Substantia nigra (tissue), 51 donors: ENCODE measurements at places on chromosomes 6 and 20.

DNA sequence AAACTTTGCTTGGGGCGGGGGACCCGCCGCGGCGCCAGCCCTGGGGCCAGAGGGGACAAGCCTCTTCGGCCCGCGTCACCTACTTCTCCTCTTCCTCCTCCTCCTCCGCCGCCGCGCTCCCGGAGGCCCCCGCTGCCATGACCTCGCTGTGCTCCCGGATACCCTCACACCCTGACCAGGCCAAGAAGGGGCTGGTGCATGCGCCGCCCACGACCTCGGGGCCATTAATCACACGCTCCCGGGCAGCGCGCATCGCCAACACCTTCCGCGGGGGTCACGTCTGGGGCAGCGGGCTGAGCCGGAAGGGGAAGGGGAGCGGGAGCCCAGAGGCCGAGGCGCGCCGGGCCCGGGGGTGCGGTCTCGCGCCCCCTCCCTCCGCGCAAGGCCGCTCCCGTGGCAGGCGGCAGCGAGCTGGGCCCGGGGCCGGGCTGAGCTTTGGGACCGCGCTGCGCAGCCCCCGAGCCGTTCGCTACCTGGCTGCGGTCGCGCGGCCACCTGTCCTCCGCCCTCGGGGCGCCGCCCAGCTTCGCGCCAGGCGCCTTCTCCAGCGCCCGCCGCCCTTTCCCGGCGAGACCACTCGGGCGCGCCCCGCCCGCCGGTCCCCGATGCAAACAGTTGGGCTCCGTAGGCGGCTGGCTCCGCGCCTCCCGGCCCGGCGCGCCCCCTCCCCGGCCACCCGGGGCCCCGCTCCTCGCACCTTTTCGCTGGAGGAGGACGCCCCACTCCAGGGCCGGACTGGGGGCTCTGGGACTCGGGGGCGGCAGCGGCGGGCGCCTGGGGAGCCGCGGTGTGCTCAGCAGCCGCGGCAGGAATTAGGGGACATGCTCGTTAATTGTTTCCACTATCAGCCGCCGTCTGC, 575 bp upstream of the CNR1 start:
- DNase-seq: no peak

GRCh38 chr6:33419580-33420490, at the start of gene SYNGAP1:
TSS of gene SYNGAP1 (plus strand) at chr6:33420065. CDS start at chr6:33420265, 200 bp downstream.
- no peak for DNase-seq

DNA sequence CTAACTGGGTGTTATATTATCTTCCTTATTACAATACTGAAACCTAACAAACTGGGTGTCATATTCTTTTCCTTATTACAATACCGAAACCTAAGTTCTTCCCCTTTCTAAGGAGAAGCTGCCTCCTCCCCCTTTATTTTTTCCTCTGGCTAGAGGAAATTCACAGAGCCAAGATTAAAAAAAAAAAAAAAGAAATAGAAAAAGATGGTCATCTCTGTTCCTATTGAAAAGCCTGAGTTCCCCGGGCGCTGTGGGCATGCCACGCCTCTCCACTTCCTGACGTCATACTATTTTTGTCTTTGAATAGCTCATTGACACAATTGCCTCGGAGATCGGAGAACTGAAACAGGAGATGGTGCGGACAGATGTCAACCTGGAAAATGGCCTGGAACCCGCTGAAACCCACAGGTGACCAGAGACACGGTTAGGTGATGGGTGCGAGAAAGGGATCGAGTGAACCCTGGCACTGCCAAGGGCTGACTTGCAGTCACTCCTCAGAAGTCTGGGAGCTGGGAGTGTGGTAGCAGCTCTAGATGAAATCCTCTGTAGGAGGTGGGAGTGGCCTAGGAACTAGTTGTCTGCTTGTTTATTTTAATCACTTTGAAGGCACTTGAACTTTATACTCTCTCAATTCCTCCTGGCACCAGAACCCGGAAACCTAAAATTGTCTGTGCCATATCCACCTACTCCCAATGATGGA, 82.2 kb upstream of the NAA20 start:
- DNase-seq: peak; percentile 47

DNA sequence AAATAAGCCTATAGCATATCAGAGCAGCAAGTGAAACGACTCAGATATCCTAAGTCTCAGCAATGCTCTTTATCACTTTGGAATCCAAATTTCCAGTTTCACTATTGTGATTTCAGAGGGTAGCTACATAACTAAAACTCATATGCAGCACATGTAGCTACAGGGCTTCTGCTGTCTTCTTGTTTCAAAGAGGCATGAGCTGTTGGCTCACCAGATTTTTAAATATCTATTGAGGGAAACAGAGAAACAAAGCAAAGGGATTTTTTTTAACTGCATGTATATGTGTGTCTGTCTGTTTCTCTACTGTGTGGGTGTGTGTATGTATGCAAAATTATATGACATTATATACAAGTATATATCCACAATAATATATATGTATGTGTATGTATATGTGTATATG, 258.4 kb downstream of the HDGFL1 start:
- no peak for DNase-seq

DNA sequence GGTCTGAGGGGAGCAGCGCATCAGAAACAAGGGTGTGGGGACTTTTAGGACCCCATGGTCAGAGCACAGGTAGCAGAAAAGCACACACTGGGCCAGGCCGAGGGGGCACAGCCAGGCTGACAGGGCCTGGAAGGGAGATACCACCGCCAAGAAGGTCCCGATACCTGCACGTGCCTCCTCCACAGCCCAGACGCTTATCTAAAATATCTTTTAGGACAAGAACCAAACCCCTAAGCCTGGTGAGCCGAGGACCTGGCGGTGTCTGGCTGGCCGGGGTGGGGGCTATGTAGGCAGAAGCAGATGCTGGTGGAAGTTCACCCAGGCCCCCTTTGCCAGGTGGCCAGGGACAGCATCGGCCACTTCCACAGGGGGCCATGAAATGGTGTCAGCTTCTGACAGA, 89.3 kb downstream of the CDC5L start:
- DNase-seq: no peak

DNA sequence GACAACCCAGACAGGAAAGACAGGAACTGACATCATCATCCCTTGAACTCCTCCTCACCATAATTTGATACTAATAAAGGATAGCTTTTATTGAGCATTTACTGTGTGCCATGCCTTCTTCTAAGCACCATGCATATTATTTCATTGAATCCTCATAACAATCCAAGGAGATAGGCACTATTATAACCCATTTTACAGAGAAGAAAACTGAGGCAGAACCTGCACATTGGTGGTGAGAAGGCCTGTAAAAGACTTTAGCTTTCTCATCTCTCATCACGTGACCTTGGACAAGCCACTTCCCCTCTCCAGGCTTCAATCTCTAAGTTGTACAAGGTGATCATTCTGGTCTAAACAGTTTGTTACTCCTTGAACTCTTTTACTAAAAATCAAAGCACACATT, 34.5 kb upstream of the PREX1 start:
- no peak for DNase-seq

DNA sequence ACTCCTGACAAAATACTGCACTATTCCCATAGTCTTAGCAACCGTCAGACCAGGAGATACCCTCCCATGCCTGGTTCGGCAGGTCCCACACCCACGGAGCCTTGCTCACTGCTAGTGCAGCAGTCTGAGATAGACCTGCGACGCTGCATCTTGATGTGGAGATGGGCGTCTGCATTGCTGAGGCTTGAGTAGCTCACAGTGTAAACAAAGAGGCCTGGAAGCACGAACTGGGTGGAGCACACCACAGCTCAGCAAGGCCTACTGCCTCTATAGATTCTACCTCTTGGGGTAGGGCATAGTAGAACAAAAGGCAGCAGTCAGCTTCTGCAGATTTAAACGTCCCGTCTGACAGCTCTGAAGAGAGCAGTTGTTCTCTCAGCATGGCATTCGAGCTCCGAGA, 25.4 kb downstream of the TMEM244 start:
- DNase-seq: no peak

DNA sequence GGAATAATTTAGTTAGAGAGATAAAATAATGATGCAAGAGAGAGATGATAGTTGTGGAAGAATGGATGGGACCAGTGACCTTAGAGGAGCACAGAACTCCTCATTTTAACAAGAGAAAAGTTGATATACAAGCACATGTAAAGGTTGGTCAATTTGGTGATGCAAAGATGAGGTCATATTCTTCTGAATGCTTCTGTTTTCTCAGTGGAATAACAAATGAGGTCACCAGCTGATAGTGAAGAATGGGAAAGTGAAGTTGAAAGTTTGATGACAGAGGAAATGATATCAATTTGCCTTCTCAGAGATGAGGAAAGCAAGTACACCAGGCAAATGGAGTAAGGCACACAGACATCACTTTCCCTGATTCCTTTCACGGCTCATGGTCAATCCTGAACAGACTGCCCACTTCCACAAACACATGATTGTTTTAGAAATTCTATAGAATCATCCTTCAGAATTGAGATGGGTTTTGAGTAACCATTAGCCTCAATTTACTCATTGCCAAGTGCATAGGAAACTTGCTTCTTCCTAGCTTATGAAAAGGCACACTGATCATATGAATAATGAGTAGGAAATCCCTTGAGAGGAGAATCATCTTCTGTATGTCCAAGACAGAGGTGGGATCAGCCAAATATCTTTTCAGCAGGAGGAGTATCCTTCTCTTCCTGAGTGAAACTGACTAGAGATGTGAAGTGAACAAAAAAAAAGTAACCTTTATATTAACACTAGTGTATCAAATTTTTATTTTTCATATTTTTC, 82.4 kb upstream of the TCF21 start:
- DNase-seq: no peak

DNA sequence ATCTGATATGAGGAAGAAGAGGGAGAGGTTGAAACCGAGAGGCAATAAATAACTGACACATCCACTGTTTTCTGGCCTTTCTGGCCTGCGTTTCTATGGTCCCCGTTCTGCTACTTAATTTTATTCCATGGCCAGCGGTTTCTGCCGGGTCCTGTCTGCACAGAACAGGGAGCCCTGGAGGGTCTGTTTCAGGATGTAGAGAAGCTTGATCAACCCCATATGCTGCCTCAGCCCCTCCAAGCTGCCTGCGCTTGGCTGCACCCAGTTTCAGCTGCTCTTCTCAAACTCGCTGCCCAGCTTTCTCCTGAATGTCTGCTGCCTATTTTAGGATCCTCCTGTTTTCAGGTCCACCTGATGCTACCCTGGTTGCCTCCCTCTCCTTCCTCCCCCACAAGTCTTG, 18.5 kb upstream of the PACSIN1 start:
- no peak for DNase-seq

- DNase-seq: peak; percentile 5
Observed at GRCh38 chr6:14440940-14441781, 323.6 kb downstream of the CD83 start.

DNA sequence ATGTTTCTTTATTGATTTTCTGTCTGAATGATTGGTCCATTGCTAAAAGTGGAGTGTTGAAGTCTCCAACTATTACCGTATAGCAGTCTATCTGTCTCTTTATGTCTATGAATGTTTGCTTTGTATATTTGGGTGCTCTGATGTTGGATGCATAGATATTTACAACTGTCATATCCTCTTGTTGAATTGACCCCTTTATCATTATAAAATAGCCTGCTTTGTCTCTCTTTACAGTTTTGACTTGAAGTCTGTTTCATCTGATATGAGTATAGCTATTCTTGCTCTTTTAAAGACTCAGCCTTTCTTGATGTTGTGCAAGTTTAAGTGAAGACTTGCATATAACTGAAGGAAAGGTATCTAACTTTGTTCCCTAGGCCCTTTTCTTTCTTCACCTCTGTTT, 173.8 kb upstream of the RAB32 start:
- no peak for DNase-seq

DNA sequence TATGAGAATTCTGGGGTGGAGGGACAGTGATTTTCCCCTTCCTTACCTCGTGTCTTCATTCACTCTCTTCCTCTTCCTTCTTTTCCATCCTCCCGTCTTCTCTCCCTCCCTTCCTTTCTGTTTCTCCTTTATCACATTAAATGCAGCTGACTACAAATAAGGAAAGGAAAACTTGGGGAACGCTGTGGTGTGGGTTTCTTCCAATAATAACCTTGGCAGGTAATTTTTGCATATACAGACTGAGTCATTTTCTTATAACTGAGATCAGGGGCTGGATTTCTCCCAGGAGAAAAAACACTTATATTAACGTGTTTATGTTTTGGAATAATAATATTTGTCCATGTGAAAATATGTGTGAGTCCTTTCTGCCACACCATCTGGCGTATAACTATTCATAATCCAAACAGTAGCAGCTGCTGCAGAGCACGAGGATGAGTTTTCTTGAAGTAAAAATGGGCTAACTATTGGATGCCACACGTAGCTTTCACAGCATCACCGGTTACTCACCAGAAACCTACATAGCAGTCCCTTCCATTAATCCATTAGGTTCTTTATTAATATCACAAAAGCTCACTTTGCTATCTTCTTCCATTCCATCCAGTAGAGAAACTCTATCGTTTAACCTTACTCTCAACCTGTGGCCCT, 139.2 kb upstream of the SASH1 start:
- DNase-seq: no peak

- no peak for DNase-seq
Observed at GRCh38 chr6:27477318-27478013, 4.6 kb upstream of the ZNF184 start.

- no peak for DNase-seq
Observed at GRCh38 chr6:50610562-50610961, 102.8 kb upstream of the TFAP2D start.

DNA sequence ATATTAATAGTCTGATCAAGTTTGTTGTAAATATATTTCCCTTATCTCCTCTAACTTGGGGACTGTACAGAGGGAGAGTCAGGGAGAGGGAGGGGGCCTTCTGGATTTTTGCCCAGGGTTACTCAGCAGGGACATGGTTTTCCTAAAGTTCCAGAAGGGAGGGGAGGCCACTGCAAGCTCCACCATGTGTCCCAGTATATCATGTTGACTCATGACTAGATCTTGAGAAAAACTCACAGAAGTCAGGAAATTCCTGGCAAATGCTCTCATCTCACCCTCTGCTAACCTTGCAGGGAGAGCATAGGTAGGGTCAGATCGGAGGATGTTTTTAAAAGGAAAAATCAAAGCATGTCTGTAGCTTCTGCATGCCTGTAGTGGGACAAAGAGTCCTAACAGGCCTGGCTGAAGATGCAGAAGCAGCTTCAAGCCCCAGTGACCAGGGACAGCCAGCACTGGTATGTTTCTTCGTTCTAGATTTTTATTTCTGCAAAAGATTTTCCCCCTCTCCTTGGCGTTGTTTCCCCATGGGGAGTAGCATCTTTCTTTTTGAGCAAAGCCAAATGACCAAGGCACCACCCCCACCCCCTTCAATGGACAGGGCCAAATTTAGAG, 272.9 kb upstream of the SUPT3H start:
- no peak for DNase-seq

GRCh38 chr6:137641474-137642077, 147.4 kb upstream of the OLIG3 start:
- peak; percentile 52 for DNase-seq

GRCh38 chr6:45467853-45468252, 90.1 kb upstream of the SUPT3H start:
- DNase-seq: no peak
